Upper lobe of left lung (tissue), 6 donors: ENCODE measurements at places on chromosomes 5 and 9. TPM values are rescaled to one million over a fixed set of nuclear protein-coding genes. Genes with fewer than 3 reads are reported as not detected.

CARD9 gene
- 30.4 TPM for total RNA-seq

SLC36A3 gene
- total RNA-seq = not detected

HK3 gene
- 79.5 TPM for total RNA-seq

DNA sequence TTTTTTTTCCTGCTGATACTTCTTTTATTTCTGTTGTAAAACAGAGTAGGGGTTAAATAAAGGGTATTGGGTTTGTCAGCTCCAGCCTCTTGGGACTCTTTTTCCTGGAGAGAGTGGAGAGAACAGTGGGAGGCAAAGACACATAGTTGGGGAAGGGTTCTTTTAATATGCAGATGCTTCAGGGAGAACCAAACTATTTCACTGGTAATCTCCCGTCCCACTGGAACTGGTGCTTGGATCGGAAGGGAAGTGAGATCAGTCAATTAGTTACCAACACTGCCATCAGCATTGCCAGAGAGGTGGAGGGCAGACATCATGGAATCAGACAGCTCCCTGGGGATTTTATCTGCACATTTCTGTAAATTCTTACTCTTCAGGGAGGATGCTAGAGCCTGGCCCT lies 47.6 kb upstream of the ELOVL7 start:
- H3K36me3 ChIP-seq = peaks cover 8% of the 10 kb centered on the region
- DNase-seq = no peak
- no peaks in the 10 kb centered on the region for H3K4me1 ChIP-seq

- H3K4me3 ChIP-seq = no peak overlapping the region
- no peaks in the 10 kb centered on the region for H3K36me3 ChIP-seq
- no peak for DNase-seq
- no peaks in the 10 kb centered on the region for H3K27me3 ChIP-seq
- H3K27ac ChIP-seq = no peak overlapping the region
- no peaks in the 10 kb centered on the region for H3K4me1 ChIP-seq
Measured at GRCh38 chr9:23643656-23644258, 182.3 kb downstream of the ELAVL2 start.

DNA sequence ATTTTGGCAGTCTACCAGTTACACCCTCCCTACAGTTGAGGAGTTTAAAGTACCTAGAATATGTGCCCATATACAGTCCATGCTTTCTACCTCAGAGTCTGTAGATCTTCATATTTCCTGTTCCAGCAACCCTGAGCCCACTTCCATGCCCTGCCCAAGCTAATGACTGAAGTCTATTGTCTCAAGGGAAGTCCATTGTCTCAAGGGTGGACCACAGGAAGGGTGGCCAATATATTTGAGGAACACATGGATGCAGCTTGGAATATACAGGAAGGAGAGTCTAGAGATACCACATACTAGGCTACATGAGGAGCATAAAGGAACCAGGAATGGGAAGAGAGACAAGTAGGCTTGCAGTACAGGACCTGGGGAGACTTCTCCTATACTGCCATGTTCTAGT lies 274.4 kb downstream of the FER start:
- peaks cover 7% of the 10 kb centered on the region for H3K36me3 ChIP-seq
- no peak overlapping the region for H3K27ac ChIP-seq
- H3K4me3 ChIP-seq = no peak overlapping the region
- no peaks in the 10 kb centered on the region for H3K27me3 ChIP-seq
- no peaks in the 10 kb centered on the region for H3K4me1 ChIP-seq

GRCh38 chr9:124969401-124969800 lies 28.5 kb upstream of the GOLGA1 start:
- no peak overlapping the region for H3K27ac ChIP-seq
- no peak for DNase-seq
- H3K27me3 ChIP-seq = no peaks in the 10 kb centered on the region
- H3K4me3 ChIP-seq = no peak overlapping the region
- H3K36me3 ChIP-seq = peaks cover 44% of the 10 kb centered on the region

PPP3R2 gene
- total RNA-seq = not detected

MARCOL gene
- total RNA-seq = not detected

DNA sequence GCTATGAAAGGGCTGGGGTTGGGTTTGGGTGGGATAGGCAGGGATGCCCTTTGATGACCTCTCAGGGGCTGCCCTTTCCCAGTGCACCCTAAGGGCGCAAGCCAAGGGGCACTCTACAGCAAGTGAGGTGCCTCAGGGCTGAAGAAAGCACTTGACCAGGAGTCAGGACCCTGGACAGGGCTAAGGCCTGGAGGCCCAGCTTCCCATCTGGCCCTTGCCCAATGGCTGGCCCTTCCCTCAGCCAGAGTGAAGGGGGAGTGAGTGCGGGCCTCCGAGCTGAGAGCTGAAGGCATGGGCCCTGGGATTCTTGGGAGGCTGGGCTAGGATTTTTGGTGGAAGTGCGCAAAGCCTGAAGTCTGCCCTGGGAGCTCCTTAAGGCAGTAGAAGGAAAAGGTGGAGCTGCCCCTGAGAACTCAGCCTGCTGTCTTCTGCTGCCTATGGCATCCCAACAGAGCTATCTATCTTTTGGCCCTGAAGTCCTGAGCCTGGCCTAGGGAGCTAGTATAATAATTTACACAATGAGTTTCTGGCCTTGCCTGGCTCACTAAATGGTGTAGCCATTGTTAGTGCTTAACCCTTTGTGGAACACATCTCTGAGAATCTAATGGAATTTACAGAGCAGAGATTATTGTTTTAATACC lies 16.4 kb downstream of the JADE2 start:
- H3K27me3 ChIP-seq = no peaks in the 10 kb centered on the region
- peak; percentile 56 for DNase-seq
- no peak overlapping the region for H3K27ac ChIP-seq
- no peak overlapping the region for H3K4me3 ChIP-seq
- H3K4me1 ChIP-seq = peaks cover 26% of the 10 kb centered on the region
- peaks cover 91% of the 10 kb centered on the region for H3K36me3 ChIP-seq

CCDC171 gene
- total RNA-seq = 7.7 TPM

GRCh38 chr9:36017278-36017677 lies 19.4 kb upstream of the RECK start:
- DNase-seq = no peak
- no peak overlapping the region for H3K4me3 ChIP-seq
- no peaks in the 10 kb centered on the region for H3K36me3 ChIP-seq
- no peaks in the 10 kb centered on the region for H3K4me1 ChIP-seq

DNA sequence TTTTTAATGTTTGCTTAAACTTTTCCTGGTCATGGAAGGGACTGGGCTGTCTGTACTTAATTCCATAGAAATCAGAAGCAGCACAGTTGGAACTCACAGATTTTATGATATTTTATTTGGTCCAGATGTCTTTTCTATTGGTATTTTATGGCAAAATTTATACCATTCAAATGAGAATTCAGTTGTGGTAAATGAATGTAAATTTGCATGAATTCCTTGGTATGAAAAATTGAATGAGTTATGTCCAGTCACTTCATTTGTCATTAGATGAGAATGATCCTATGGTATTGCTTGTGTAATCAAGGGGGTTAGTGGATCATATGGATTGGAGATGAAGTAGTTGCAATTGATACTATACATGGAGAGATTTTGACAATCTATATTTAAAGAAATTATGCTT lies 188.0 kb downstream of the KDM4C start:
- peaks cover 8% of the 10 kb centered on the region for H3K4me1 ChIP-seq
- no peaks in the 10 kb centered on the region for H3K36me3 ChIP-seq
- no peaks in the 10 kb centered on the region for H3K27me3 ChIP-seq
- DNase-seq = no peak
- no peak overlapping the region for H3K4me3 ChIP-seq
- no peak overlapping the region for H3K27ac ChIP-seq

F2R gene
- total RNA-seq = 17.0 TPM

- no peaks in the 10 kb centered on the region for H3K27me3 ChIP-seq
- no peaks in the 10 kb centered on the region for H3K36me3 ChIP-seq
- H3K4me1 ChIP-seq = no peaks in the 10 kb centered on the region
- no peak overlapping the region for H3K4me3 ChIP-seq
- H3K27ac ChIP-seq = no peak overlapping the region
Measured at GRCh38 chr9:11338130-11338529, 725.3 kb upstream of the PTPRD start.

DNA sequence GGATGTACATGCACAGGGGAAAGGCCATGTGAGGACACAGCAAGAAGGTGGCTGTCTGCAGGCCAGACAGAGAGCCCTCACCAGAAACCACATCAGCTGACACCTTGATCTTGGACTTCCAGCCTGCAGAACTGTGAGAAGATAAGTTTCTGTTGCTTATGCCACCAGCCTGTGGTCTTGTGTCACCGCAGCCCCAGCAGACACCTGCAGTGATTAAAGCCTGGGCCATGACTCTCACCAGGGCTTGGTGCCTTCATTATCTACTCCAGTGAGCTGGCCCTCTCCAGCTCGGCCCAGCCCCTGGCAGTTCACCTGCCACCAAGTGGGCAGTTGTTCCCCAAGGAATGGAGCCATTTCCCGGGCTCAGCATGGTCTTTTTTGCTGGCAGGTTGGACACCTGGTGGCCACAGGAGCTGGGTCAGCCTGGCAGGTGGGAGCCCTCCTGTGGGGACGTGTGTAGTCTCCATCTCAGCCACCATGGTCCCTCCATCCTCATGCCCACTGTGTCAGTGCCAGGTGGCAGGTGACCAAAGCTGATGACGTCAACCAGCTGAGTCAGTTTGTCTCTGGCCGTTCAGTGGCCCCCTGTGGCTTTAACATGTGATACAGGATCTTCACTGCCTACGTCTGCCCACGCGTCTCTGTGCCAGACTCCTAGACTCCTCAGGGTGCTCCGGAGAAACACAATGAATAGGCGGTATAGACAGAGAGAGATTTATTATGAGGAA lies 99.9 kb upstream of the PPP1R26 start:
- no peaks in the 10 kb centered on the region for H3K27me3 ChIP-seq
- H3K36me3 ChIP-seq = no peaks in the 10 kb centered on the region
- no peak for DNase-seq
- no peak overlapping the region for H3K4me3 ChIP-seq
- H3K4me1 ChIP-seq = no peaks in the 10 kb centered on the region

DNA sequence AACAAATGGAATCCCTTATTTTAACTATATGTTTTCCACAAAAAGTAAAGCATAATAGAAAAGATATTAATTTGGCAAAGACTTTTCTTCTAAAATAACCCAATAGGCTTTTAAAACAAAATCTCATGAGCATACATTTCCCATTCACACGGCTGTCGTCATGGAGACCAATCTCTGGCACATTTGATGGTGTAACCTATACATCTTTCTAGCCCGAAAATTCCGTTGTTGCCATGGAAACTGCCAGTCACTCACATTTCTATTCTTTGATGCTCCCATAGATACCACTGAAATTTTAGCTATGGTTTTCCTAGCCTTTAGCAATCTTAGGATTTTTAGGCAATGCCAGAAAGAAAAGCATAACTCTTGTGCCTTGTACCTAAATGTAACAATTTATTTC lies 262.9 kb upstream of the TRPM3 start:
- no peaks in the 10 kb centered on the region for H3K36me3 ChIP-seq
- H3K27me3 ChIP-seq = no peaks in the 10 kb centered on the region
- H3K4me1 ChIP-seq = no peaks in the 10 kb centered on the region
- no peak overlapping the region for H3K4me3 ChIP-seq
- DNase-seq = no peak
- no peak overlapping the region for H3K27ac ChIP-seq

AK8 gene
- total RNA-seq = 3.5 TPM

DNA sequence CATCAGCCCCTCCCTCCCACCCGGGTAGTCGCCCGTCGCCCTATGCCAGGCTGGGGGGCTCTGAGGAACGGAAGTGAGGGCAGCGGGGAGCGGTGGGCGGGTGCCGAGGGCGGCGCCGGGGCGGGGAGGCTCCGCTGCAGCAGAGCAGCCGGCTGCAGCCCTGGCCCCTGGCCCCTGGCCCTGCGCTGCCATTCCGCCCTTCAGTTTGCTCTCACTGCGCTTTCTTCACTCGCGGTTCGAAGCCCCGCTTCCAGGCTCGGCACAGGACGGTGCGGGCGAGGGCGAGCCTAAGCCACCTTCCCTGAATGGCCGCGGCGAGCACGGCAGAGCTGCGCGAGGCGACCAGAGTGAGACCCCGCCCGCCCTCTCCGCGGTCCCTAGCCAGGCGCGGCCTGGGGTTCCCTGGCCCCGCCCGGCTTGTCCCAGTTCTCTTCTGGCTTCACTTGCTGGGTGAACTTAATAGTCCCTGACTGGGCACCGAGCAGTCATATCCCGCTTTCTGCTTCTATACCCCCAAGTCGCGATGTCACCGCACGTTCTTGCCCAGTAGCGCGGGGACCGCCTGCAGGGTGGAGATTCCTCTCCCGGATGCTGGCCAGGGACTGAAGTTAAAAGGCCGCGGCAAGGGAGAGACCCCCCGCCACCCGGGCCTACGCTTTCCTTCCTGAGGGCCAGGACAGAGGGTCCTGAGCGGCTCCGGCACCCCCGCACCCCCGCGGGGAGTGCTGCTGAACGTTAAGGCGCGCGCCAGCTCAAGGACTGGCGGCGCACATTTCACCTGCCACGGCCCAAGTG lies 623 bp upstream of the TRIM36 start:
- peaks cover 18% of the 10 kb centered on the region for H3K4me1 ChIP-seq
- peaks cover 10% of the 10 kb centered on the region for H3K27me3 ChIP-seq
- H3K4me3 ChIP-seq = peak overlapping the region; percentile 83
- no peak overlapping the region for H3K27ac ChIP-seq
- H3K36me3 ChIP-seq = no peaks in the 10 kb centered on the region
- DNase-seq = no peak

DNA sequence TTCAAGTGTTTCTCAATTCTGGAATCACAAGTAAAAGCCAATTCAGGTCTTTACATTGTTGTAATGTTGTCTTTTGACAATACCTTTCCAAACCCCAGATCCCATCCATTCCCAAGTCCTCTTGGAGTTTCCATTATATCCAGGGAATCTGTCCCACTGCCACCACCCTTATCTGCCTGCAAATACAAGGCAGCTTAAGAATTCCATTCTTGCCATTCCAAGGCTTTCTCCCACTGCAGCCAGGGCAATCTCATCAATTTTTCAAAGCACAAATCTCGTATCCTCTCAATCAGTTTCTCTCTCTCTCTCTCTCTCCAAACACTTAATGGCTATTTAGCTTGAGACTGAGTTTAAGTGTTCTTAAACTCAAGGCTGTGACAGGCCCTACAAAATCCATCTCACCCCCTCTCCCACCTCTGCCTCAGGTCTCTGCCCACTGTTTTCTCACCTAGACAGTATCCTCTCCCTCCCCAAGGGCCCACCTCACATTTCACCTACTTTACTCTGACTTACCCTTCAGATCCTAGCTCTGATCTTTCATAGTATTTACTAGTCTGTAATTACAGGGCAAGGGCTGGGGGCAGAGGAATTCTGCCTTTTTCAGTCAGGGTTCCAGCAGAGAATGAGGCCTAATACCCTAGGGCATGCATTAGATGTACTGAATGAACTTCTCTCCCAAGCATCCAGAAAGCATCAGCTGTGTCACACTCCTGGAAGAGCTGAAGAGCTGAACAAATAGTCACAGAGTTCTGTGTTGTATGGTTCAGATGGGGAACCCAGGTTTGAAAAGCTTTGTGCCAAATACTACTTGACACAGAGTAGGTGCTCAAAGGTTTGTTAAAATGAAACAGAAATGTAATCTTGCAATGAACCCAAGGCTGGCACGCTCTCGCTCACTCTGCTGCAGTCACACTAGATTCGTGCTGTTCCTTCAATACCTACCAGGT lies 46.0 kb downstream of the RAPGEF1 start:
- DNase-seq = no peak
- no peaks in the 10 kb centered on the region for H3K27me3 ChIP-seq
- H3K4me1 ChIP-seq = peaks cover 75% of the 10 kb centered on the region
- no peak overlapping the region for H3K4me3 ChIP-seq
- H3K27ac ChIP-seq = peak overlapping the region; percentile 45

CACFD1 gene
- 34.6 TPM for total RNA-seq
